ENCODE measurements at places on chromosomes 7 and 10. TPM values are rescaled to one million over a fixed set of nuclear protein-coding genes. Genes with fewer than 3 reads are reported as not detected.
A peak's percentile ranks its signal among the peaks of the same experiment; 100 is the strongest.

DNA sequence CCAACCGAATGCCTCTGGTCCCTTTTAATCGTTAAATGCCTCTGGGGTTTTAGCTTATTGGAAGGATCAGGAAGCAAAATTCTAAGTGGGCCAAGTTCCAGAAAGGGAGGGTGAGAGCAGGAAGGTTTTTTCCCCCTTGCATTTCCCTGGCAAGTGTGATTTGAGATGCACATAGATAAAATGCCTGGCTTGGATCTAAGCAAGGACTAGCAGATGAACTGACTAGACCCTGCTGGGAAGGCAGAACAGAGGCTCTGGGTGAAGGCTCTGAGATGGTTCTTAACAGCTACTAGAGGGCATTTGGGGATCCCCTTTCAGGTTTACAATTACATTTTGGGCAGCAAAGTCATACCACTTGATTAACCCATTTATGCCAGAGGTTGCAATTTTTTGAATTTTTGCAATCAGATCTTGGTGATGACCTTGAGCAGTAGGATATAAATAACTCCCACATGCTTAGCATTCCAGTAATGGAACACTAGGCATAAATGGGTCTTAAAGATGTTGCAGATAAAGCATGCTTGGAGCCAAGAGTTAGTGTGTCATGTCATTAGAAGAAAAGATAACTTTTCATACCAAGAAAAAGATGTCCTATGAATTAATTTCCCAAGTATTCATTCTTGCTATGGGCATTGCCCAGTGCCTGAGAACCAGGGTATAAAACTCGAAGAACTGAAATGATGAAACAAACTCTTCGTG lies 205.9 kb downstream of the SEC23IP start:
- DNase-seq: no peak

GRCh38 chr7:29099896-29100847 lies 46.2 kb downstream of the CPVL start:
- DNase-seq: no peak

DNA sequence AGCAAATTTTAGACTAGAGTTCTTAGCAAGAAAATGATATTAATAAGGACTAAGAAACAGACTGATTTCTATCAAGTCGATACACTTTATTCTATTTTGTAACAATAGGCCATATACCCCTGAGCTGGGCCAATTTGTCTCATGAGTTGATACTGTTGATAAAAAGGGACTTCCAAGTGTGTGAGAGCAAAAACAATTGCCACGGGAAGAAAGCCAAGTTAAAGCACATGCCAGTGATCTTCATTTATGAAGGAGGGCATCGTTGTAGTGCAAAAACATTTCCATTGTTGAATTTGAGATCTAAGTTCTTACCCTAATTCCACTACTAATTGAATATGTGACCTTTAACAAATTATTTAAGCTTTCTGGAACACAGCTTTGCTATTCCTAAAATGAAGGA lies 119.9 kb downstream of the CNOT4 start:
- no peak for DNase-seq

- no peak for DNase-seq
These were observed 45.0 kb downstream of the CDK1 start for GRCh38 chr10:60823324-60823723.

- DNase-seq: no peak
These were observed 158.8 kb downstream of the DIP2C start for GRCh38 chr10:530717-531116.

DNA sequence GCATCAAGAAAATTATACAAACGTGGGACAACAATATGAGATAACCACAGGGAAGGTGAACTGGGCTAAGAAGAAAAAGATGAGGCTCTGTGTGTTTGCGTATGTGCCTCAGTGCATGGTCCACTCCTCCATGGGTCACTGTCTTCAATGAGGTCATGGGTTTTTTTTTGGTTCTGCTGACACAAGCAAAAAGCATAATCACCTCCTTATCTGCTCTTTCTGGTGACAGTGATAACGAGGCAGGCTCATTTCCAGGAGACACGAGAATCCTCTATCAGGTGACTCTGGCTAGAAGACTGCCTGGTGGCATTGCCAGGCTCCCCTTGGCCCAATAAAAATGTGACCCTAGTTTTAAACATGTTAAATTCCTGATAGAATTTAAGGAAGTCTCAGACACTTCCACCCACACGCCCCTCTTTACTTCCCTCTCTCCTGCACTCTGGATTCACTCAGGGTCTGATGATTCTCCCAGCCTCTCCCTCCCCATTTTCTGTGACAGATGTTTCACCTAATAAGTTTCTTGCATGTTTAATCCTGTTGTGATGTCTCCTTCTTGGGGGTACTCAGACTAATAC lies 35.3 kb upstream of the CDCA7L start:
- DNase-seq: no peak

DNA sequence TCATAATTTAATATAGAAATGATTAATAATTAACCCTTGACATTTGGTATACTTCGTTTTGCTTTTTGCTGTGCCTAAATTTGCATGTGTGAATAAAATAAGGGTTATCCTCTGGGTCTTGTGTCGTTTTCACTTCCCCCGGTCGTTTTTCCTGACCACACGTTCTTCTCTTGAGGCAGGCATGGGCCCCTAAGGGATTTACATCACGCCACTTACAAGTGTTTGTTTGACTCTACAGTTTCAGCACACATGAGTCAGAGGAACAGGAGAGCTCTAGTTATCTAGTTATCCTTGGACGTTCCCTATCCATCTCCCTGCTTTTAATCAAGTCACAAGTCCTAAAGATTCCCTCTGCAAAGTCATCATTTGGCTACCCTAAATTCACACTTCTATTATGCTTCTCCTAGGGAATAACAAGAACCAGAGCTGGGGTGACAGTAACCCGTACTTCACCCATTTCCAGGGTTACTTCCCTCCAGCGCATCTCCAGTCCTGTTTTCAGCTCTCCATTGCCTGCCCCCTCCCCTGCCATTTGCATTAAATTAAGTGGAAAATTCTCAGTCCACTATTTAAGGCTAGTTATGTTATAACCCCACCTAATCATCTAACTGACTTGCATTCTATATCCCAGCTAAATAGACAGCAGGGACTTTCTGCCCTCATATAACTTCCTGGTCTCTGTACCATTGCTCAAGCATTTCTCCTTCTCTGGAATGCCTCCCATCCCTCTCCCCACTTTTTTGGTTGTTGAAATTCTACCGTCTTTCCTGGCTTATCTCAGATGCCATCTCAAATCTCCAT lies 206.9 kb downstream of the PTEN start:
- peak; percentile 51 for DNase-seq

- DNase-seq: no peak
These were observed 20.2 kb downstream of the FAM204A start for GRCh38 chr10:118321724-118322575.

DNA sequence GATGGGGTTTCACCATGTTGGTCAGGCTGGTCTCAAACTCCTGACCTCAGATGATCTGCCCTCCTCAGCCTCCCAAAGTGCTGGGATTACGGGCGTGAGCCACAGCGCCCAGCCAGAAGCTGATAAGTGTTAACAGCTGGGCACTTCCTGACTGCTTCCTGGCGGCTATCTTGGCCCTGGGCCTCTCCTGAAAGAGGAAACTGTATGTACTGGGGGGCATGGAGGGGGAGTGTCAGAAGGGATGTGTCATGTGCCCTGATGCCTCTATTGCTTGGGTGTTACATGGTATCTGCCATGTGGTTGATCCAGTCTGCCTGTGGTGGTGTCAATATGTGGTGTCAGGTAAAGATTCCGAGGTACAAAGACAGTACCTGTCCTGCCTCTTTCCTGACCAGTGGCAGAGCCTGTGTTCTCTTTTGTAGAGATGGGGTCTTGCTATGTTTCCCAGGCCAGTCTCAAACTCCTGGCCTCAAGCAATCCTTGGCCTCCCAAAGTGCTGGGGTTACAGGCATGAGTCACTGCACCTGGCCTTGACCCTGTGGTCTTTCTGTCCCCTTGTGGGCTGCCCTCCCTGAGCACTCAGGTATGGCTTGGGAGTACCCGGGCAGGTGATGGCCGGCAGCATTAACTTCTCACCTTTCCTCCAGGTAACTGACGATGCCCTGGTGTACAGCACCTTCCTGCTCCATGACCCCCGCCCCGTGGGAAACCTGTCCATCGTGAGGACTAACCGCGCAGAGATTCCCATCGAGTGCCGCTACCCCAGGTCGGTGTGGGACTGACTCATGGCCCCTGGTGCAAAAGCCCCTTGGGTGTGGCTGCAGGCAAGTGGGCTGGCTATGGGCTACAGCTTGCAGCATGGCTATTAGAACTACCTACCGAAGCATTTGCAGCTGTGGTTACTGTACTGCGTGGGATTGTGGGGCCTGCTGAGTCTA lies 4.4 kb downstream of the ZP3 start:
- peak; percentile 57 for DNase-seq

DNA sequence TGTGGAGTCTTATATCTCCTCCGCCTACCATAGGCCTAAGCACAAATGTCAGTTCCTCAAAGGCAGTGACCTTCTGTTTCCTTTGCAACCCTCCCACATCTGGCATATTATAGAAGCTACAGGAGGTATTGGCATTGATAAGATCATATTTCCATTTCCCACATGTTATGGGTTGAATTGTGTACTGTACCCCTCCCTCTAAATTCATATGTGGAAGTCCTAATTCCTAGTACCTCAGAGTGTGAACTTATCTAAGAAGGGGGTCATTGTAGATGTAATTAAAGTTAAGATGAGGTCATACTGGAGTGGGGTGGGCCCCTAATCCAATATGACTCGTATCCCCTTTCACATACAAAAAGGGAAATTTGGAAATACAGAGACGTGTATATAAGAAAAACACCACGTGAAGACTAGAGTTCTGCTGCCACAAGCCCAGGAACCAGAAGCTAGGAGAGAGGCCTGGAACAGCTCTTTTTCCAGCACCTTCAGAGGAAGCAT lies 6.1 kb upstream of the LAMB4 start:
- DNase-seq: no peak

GRCh38 chr10:100370714-100371481 lies 23.9 kb downstream of the SCD start:
- DNase-seq: peak; percentile 86

- DNase-seq: no peak
These were observed 10.9 kb downstream of the GPR141 start for GRCh38 chr7:37694208-37695094.

DNA sequence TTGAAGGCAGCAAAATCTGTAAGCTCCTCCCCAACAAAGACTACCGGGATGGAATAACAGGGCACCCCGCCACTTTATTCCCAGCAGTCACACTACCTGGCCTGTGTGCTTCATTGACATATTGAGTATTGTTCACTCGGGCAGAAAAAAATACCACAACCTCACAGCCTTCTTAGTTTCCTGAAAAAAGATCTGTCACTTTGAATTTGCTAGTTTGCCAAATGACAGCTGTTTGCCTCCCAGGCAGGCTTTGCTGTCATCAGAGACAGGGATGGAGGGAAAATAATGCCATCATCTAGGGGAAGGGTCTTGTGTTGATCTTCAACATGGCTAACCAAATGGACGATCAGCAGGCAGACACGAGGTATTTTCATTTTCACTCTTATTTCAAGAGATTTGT lies 26.9 kb downstream of the BMPER start:
- DNase-seq: no peak

DNA sequence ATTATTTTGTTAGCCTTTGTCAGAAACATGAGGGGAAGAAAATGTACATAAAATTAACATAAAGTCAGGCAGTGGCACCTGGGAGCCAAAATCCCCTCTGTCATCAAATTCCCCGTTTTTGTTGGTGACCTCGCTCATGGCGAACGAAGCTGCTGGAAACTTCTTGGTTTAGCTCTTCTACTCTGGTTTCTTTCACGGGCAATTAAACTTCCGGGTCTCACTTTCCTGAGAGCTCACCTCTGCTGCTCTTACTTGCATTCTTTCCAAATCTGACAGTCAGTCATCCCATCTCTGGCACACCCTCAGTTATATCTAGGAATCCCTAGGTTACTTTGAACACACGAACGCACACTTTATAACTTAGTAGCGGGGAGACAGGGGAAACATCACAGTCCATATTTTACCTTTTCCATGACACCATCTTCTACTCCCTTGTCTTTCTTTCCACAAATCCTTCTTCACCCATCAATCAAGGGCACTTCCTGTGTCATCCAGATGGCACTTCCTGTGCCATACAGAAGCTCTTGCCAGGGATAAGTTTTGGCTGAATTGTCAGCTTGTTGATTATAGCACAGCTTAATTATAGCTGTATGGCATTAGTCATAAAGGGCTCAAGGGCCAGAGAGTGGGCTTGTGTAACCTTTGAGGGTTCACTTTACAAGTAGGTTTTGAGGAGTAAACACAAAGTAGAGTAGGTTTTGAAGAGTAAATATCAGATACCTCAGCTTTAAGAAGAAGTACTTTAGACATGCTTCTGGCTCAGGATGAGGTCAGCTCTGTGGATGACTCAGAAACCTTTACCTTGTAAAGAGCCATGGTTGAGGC lies 105.1 kb downstream of the GATA3 start:
- no peak for DNase-seq

DNA sequence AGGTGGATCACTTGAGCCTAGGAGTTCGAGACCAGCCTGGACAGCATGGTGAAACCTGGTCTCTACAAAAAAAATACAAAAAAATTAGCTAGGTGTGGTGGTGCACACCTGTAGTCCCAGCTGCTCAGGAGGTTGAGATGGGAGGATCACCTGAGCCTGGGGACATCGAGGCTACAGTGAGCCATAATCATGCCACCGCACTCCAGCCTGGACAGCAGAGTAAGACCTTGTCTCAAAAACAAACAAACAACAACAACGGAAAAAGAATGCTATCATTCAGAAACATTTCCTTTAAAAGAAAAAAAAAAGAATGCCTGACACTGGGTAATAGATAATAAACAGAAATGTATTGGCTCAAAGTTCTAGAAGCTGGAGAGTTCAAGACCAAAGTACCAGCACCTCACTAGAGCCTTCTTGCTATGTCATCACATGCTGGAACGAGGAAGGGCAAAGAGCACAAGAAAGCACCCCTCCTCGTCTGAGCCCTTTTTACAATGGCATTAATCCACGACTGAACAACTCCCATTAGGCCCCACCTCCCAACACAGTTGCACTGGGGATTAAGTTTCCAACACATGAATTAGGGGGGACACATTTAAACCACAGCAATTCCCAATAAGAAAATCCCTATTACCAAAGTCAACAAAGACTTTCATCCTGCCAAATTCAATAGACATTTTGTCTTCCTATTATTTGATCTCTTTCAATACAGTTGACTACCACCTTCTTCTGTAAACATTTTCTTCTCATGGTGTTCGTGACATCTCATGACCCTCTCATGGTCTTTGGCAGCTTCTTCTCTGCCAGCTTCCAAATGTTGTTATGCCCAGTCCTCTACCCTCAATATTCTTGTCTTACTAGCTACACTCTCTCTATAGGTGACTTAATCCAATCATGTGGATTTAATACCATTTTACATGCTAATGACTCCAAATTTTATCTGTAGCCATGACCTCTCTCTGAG lies 20.0 kb downstream of the AKR1D1 start:
- no peak for DNase-seq

- DNase-seq: no peak
These were observed 32.7 kb upstream of the PFKP start for GRCh38 chr10:3034616-3035015.

GRCh38 chr7:41892356-41893100 lies 189.6 kb upstream of the INHBA start:
- DNase-seq: no peak

GRCh38 chr7:72538147-72538546 lies 126.0 kb upstream of the CALN1 start:
- no peak for DNase-seq

Gene SPDYE9
- not detected for total RNA-seq

Gene PIK3CG
- 0.64 TPM for total RNA-seq

Gene NACAD
- total RNA-seq: 2.6 TPM

Gene TMEM270
- not detected for total RNA-seq

Gene CALML5
- not detected for total RNA-seq

Gene ANKRD61
- not detected for total RNA-seq

Gene ABCB4
- total RNA-seq: under 0.01 TPM

Gene PRSS37
- total RNA-seq: not detected
